Mammary epithelial cell (primary cell): ENCODE measurements at places on chromosomes 3 and 15. TPM values are rescaled to one million over a fixed set of nuclear protein-coding genes. Genes with fewer than 3 reads are reported as not detected.

The TEX9 gene
- 11.2 TPM for total RNA-seq

The ZIC1 gene
- not detected in 2 replicates for total RNA-seq

The SLC12A1 gene
- not detected in 2 replicates for total RNA-seq

The LTF gene
- not detected in 2 replicates for total RNA-seq

The APBA2 gene
- total RNA-seq, result 13.5 TPM

The ZMYND10 gene
- total RNA-seq, result 0.33 TPM

The P2RY14 gene
- not detected for total RNA-seq

The FRMD5 gene
- 17.5 TPM for total RNA-seq

GRCh38 chr3:47227678-47228077 is 54.9 kb downstream of the KIF9 start:
- DNase-seq, result no peak

DNA sequence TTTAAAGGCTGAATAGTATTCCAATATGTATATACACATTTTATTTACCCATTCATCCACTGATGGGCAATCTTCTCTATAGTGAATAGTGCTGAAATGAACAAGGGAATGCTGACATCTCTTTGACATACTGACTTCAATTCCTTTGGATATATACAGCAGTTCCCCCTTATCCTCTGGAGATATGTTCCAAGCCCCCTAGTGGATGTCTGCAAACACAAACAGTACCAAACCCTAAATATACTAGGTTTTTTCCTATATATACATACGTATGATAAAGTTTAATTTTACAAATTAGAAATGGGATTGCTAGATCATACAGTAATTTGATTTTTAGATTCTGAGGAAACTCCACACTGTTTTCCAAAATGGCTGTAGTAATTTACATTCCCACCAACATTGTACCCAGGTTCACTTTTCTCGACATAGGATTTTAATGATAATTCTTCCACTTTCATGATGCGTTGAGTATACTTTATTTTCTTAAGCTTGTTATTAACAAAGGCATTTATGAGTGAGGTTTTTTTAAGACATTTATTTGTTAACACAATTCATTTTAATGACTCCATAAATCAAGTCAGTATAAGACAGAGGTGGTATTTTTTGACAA is 38.2 kb downstream of the VPS13C start:
- DNase-seq, result no peak

DNA sequence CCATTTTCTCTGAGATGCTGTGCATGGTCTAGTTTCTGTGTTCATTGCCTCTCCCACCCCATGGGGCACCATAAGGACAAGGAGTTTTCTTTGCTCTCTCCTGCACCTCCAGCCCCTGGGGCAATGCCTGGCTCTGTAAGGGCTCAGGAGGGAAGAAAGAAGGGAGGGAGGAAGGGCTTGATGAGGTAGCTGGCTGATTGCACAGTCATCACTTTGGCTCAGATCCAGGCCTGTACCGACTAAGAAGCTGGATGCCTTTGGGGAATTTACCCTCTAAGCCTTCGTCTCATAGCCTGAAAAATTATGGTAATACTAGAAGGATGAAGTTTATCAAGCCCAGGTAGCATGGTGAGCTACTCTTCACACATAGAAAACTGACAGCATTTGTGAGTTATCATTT is 382.9 kb downstream of the GABRG3 start:
- DNase-seq, result no peak

GRCh38 chr3:66370179-66370578 is 130.6 kb downstream of the LRIG1 start:
- no peak for DNase-seq

GRCh38 chr15:68599560-68600071 is 20.8 kb downstream of the CORO2B start:
- no peak for DNase-seq

- no peak for DNase-seq
Observed at GRCh38 chr3:126205717-126206655, 25.6 kb upstream of the ALDH1L1 start.

GRCh38 chr3:101970905-101971304 is 121.6 kb downstream of the NFKBIZ start:
- no peak for DNase-seq

DNA sequence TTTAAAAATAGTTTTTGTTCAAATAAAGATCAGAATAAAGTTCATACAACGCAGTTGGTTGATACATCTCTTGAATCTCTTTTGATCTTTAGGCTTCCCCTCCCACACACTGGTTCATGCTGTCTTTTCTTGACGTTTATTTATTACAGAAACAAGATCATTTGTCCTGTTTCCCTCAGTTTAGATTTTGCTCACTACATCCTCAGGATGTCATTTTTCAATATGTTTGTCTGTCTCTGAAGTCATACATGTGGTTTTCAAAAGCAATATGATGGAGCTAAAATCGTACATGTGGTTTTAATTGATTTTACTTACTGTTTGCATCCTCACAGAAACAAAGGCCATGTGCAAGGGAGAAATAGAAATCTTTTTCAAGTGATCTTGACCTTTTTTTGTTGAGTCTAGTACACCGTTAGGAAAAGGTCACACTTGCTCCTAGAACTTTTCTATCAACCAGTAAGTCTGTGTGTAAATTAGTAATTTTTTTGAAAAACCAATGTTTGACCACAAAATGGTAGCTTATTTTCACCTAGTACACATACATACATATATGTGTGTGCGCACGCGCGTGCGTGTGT is 63.7 kb upstream of the SENP5 start:
- DNase-seq, result no peak

DNA sequence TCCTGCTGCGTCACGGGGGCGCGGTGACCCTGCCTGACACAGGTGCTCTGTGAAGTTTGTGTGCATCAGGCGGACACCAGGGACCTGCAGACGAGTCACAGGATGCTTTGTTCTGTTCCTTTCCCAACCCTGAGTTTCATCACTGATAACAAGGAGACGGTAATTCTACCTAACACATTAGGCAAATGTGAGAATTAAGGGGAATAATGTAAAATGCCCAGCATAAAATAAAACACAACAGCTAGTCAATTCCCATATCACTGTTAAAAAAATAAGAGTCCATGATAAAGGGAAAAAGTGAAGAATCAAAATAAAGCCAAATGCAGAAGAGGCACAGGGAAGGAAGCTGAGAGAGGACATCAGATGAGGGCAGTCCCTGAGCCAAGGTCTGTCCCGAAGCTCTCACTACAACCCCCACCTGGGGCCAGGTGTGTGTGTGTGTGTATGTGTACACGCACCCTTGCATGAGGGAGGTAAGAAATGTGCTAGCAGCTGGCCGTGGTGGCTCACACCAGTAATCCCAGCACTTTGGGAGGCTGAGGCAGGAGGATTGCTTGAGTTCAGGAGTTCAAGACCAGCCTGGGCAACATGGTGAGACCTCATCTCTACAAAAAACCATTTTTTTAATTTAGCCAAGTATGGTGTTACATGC is 27.5 kb downstream of the PLA2G4D start:
- DNase-seq, result no peak

DNA sequence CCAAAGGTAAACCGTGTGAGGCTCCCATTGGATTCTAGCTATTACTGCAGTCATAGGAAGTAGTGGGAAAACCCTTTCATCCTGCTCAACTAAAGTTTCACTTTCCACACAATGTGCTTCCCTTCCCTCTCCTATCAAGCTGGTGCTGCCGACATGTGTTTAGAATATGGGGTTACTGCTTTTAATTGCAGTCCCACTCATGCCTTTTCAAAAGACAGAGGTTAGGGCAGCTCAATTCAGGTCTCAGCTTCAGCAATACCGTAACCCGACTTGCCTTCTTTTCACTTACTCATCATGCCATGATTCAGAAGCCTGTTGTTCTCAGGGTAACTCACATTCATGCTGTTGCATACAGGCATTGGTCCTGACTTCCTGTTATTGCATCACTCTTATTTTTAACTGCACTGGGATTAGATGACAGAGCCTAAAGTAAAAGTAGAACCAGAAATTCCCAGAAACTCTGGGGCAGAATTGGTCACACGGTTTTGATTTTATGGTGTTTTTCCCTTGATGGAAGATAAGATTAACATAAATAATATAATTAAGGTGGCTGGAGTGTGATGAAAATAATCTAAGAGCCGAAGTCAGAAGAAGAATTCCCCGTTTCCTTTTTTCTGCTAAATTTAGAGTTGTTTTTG is 45.7 kb downstream of the C2CD4B start:
- DNase-seq, result peak; percentile 98

DNA sequence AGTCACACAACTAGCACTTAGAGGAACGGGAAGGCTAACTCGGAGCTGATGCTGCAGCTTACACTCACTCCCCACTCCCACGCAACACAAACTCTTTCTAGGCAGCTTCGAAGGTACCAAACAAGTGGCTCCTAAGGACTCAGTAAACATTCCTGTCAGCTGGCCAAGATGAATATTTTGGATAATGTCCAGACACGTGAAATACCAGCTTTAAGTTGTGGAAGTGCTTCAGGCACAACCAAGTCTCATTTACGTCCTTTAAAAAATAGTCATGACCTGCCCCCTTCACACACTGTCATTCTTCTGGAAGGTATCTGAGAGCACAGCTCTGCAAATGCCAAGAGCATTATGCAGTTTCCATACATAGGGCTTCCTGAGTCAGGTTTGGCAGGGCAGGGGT is 1005.9 kb upstream of the CFAP20DC start:
- DNase-seq, result no peak

DNA sequence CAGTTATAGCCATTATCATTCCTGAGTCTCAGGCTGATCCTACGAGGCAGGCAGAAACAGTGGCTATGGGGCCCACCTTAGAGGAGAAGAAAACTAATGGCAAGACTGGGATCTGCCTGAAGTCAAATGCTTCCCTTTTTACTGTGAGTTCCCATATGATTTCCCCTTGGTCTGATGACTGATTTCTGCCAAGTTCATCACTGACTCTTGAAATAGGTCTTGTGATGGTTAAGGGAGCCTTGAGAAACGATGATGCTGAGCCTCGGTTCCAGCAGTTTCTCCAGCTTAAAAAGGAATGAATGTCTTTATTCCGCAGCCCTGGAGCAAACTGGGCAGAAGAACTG is 29.4 kb upstream of the LDHAL6B start:
- no peak for DNase-seq
